ENCODE measurements at places on chromosomes 11 and 22. TPM values are rescaled to one million over a fixed set of nuclear protein-coding genes. Genes with fewer than 3 reads are reported as not detected.

DNA sequence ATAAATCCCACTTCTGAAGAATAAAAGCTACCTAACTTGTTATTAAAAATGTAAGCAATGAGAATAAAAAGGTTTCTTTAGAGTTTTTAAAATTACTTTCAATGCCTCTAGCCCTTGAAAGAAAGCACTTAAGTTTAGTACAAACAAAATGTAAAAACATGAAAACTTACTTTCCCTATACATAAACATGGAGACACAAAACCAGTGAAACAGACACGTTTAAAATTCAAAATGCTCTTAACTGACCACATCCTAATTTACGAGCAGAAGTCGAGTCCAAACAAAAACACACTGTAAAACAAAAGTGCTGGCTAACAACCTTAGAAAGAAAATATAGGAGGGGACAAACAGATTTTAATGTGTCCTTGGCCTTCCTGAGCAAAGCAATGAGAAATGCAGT lies 36.6 kb downstream of the TCF20 start:
- no peak for ATAC-seq

GRCh38 chr11:15342163-15342562 lies 227.4 kb downstream of the INSC start:
- ATAC-seq, result no peak

- ATAC-seq, result no peak
These were observed 9.7 kb downstream of the PATE3 start for GRCh38 chr11:125797641-125798040.

DNA sequence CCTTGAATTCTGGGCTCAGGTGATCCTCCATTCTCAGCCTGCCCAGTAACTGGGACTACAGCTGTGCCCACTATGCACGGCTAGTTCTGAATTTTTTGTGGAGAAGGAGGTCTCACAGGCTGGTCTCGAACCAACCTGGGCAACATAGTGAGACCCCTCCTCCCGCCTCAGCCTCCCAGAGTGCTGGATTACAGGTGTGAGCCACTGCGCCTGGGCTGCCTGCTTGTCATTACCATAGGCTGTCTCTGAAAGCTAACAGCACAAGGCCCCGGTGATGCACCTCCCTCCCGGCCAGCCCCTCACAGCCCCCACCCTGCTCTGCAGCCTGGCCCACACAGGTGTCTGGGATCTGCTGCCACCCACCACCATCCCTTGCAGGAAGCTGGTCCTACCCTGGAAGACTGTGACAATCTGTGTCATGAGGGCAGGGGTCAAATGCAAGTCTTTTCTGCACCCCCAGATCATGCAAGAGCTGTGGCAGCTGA lies 82.4 kb downstream of the DGCR2 start:
- no peak for ATAC-seq

GRCh38 chr22:31080164-31080847 lies 812 bp upstream of the SMTN start:
- ATAC-seq, result no peak

DNA sequence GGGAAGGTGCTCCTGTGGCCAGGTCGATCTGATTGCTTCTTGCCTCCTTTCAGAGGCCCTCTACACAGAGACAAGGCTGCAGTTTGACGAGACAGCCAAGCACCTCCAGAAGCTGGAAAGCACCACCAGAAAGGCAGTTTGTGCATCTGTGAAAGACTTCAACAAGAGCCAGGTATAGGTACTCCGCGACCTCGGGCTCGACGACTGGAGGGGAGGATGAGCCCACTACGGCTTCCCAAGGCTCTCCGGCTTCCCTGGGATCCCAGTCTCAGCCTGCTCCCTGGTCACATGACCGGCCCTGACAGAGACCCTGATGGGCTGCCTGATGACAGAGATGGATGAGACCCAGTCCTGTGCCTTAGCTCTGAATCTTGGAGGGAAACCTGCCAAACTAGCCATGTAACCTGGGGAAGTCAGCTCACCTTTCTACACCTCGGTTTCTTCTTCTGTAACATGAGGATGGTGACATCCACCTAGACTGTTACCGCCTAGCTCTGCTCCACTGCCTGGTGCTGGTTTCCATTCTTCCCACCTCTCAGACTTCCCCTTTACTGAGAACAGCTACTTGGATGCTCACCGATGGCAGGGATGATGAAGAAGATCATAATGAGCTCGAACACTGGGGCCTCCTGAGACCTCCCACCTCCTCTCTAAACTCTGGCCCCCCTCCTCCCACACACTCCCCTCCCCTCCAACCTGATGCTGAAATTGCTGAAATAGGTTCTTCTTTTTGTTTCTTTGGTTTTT lies 8.9 kb downstream of the RIBC2 start:
- ATAC-seq, result no peak

DNA sequence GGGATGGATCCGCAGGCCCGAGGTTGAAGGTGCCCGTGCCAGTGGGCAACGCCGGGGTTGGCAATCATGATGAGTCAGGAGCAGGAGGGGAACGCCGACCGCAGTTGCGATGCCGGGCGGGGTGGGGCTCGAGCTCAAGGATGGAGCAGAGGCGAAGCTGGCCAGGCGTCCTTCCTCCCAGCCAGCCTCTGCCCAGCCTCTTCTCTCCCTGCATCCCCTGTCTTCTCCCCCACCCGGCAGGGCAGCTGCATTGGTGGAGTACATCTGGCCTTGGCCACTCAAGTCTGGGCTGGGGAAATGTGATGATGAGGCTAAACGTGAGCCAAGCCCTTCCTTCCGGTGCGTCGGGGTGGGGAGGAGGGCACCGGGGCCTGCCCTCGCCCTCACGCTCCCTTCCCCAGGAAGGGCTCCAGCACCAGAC lies 3.9 kb downstream of the IFITM10 start:
- no peak for ATAC-seq

- ATAC-seq, result no peak
These were observed 12.9 kb upstream of the CD3E start for GRCh38 chr11:118291477-118292135.

- ATAC-seq, result no peak
These were observed 29.0 kb downstream of the C22orf31 start for GRCh38 chr22:29032584-29032983.

- ATAC-seq, result no peak
These were observed 9.8 kb upstream of the NXPE4 start for GRCh38 chr11:114605370-114605769.

GRCh38 chr11:126530416-126530815 lies 174.9 kb downstream of the ST3GAL4 start:
- no peak for ATAC-seq

DNA sequence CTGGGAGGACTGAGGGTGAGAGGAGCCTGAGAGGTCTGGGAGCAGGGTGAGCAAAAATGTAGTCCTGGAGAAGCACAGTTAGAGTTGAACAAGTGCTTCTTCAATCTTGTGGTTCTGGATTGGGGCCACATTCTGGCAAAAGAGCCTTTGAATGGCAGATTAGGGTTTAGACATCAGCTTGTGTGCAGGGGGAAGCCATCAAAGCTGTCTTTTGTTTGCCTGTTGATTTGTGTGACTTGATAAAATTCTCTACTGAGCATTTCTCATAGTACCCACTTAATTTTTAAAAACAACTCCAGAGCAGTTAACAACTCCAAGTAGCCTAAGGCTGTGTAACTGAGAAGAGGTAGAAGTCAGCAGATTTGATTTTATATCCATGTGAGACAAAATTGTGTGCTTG lies 166.2 kb downstream of the FAT3 start:
- no peak for ATAC-seq

DNA sequence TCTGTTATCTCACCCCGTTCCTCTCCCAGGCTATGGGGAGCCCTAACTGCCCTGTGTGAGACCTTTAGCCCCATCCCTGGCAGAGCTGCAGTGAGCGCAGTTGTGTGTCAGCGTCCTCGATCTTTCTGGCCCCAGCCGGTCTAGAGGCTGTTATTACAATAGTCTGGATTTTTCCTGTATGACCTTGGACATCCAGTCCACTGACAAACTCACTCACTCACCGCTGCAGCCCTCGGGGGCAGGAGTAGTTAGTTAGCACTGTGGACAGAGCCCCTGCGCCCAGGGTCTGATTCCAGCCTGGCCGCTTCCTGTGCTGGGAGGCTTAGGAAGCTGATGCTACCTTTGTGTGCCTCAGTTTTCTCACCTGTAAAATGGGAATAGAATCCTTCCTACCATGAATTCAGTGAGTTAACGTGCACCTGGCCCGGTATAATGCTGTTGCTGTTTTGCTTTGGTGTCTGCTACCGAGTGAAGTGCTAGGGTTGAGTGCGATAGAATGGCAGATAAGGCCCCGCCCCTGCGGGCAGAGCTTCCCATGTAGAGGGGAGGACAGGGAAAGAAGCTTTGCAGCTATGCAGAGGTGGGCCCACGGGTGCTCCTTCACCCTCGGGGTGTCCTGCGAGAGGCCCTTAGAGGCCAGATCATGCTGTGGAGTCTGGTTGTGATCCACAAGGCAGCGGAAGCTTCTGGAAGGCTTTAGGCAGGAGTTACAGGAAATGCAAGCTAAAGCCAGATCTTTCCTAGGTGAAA lies 3.0 kb downstream of the LRP5 start:
- no peak for ATAC-seq

DNA sequence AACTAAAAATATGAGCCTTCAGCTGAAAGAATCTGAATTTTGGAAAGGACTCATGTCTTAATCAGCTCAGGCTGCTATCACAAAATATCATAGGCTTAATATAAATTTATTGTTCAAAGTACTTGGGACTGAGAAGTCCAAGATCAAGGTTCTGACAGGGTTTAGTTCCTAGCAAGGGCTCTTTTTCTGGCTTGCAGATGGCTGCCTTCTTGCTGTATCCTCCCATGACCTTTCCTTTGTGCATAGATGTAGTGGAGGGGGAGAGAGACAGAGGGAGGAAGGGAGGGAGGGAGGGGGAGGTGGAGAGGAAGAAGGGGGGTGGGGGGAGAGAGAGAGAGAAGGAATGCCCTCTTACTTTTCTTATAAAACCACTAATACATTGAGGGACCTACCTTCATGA lies 306.8 kb upstream of the DDI1 start:
- ATAC-seq, result no peak

GRCh38 chr11:121451178-121451985 lies 732 bp upstream of the SORL1 start:
- peak; percentile 44 for ATAC-seq

- no peak for ATAC-seq
These were observed 160.7 kb downstream of the ARHGAP42 start for GRCh38 chr11:100847696-100848216.

DNA sequence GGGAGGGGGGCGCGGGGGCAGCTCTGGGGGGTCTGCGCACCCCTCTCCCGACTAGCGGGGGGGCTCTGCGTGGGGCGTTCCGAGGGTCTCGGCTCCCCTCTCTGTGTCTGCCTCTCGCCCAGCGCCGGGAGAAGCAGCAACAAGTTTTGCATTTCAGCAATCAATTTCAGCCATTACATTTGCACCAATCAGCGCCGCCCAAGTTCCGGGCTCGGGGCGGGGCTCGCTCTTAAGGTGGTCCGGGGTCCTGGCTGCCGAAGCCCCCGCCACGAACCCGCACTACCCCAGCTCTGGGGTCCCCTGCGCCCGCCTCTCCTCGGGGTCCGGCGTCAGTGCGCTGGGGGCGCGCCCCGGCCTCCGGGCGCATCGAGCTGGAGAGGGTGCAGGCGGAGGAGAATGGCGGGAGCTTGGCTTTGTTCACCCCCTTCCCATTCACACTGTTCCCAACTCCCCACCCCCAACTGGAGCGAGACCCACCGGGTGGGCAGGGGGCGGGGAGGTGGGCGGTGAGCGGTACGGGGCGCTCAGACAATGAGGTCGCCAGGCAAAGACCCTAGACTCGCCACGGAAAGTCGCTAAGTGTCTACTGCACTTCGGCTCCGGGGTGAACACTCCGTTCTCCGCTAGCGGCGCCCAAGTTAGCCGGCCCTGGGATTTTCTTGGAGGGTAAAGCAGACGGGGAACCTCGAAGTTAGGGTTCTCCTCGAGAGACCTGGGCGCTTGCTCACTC lies at the start of gene MN1:
TSS of gene MN1 (minus strand) at position 141 of the 730 bp plus-strand sequence. CDS start 1,213 bp downstream, outside the sequence.
- peak; percentile 40 for ATAC-seq

- no peak for ATAC-seq
These were observed 24.7 kb downstream of the CAPN1 start for GRCh38 chr11:65206441-65206841.

- no peak for ATAC-seq
These were observed 4.4 kb upstream of the DENND5A start for GRCh38 chr11:9269492-9270013.

- no peak for ATAC-seq
These were observed 9.2 kb upstream of the TPCN2 start for GRCh38 chr11:69039501-69039900.

DNA sequence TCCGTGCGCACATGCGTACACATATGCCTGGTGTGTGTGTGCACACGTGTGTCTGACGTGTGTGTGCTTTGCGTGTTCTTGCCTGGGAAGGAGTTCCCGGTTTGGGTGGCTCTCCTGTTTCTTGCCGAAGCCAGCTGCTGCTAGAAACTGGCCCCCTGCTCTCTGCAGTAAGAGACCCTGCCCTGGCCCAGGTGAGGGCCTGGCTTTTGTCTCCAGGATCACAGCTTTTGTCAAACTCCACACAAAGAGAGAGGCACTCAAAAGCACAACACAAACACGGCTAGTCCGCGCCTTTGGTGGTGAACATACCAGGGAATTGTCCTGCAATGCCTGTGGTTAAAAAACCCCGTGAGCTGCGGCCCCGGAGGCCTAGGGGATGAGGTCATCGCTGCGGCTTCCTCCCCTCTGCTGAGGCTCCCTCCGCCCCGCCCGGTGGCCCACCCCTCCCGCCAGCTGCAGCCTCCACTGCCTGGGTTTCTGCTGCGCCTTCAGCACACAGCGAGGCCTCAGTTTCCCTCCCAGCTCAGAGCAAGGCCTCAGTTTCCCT lies 88.9 kb downstream of the KCNQ1 start:
- ATAC-seq, result no peak

DNA sequence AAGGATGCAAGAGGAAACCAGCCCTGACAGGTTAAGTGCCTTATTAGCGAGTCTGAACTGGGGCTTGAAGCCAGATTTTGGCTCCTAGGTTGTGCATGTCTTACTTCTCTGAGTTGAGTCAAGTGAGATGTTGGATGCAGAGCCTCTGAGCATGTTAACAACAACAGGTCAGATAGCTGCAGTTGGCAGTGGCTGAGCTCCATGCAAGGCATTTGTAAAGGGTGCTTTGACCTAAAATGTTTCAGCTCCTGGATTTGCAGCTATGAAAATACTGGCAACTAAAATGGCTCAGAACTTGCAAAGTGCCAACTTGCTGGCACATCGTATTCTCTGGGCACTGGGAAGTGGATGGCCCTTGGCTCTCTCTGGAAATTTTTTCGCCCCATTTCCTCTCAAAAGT lies 16.4 kb upstream of the CSRP3 start:
- ATAC-seq, result no peak

- ATAC-seq, result no peak
These were observed 65.3 kb downstream of the JAM3 start for GRCh38 chr11:134134167-134134566.

DNA sequence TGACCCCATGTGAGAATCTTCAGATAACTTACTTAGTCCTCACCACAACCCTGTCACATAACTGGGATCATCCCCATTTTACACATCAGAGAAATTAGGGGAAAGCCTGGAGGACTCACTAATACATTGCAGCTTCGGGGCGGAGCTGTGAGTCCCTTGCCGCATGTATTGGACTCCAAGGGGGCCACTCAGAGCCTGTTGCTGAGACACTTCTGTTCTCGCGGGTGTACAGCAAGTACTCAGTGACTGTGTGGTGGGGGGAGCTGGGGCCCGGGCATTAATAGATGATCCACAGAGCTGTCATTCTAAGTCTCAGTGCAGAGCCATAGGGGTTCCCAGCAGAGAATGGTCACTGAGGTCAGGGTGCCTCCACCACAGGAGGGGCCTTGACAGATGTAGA lies 13.5 kb downstream of the OAF start:
- no peak for ATAC-seq

AGBL2 gene
- total RNA-seq, result 3.7 TPM

OR52D1 gene
- total RNA-seq, result not detected

PHETA2 gene
- total RNA-seq, result 3.4 TPM

LRRC32 gene
- total RNA-seq, result 5.6 TPM

JAML gene
- total RNA-seq, result 74.0 TPM

OR51B4 gene
- not detected for total RNA-seq

TNNT3 gene
- total RNA-seq, result 2.1 TPM

PIWIL4 gene
- total RNA-seq, result 0.48 TPM
